ENCODE measurements at places on chromosomes 5 and 9. TPM values are rescaled to one million over a fixed set of nuclear protein-coding genes. Genes with fewer than 3 reads are reported as not detected.

Gene C1QTNF2
- 0.16 TPM for total RNA-seq

Gene TRIM23
- 7.8 TPM for total RNA-seq

Gene IL13
- not detected for total RNA-seq

Gene TLX3
- total RNA-seq: not detected

Gene PCDHA3
- not detected for total RNA-seq

Gene CEL
- total RNA-seq: 0.36 TPM

Gene SVEP1
- 110 TPM for total RNA-seq

Gene COL15A1
- 6.2 TPM for total RNA-seq

Gene CCDC183
- 0.18 TPM for total RNA-seq

Gene FGD3
- not detected for total RNA-seq

Gene FAM200C
- total RNA-seq: 1.1 TPM

Gene CATSPER3
- total RNA-seq: not detected

Gene TEK
- total RNA-seq: 10.5 TPM

Gene NEURL1B
- total RNA-seq: 11.2 TPM

Gene MOB3B
- 0.18 TPM for total RNA-seq

Gene UGCG
- total RNA-seq: 109 TPM

Gene BTNL3
- total RNA-seq: not detected

Gene BTNL8
- not detected for total RNA-seq

Gene SMIM33
- total RNA-seq: not detected

Gene FBP1
- total RNA-seq: not detected

Gene REEP2
- 8.3 TPM for total RNA-seq

Gene CYSRT1
- not detected for total RNA-seq

Gene KLF9
- total RNA-seq: 44.4 TPM

Gene ZDHHC11
- total RNA-seq: 0.54 TPM

Gene GFI1B
- not detected for total RNA-seq

Gene OR2V1
- not detected for total RNA-seq

Gene FGF1
- total RNA-seq: 37.7 TPM

Gene TOR4A
- 15.6 TPM for total RNA-seq

Gene NTNG2
- 4.7 TPM for total RNA-seq

Gene SPINK6
- not detected for total RNA-seq

Gene IL5
- total RNA-seq: not detected

Gene IRX1
- 3.4 TPM for total RNA-seq

Gene CRB2
- not detected for total RNA-seq
